ENCODE measurements at places on chromosomes 4 and X.
A peak's percentile ranks its signal among the peaks of the same experiment; 100 is the strongest.

DNA sequence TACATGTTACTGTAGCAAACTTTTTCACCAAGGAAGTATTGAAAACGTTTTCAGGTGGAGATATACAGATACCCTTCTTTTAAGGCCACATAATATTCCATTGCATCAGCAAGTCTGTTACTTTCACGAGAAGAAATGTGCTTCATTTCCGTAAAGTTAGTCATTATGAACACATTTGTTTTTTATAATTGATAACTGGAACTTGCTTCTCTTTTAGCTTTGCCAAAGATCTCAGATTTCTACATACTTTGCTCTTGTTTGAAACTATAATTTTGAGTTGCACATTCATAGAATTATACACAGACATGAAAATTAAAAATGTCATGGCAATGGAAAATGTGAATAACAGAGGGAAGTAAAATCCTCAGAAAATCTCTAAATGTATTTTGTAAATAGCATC is 128.7 kb upstream of the GIMD1 start:
- no peak for DNase-seq

DNA sequence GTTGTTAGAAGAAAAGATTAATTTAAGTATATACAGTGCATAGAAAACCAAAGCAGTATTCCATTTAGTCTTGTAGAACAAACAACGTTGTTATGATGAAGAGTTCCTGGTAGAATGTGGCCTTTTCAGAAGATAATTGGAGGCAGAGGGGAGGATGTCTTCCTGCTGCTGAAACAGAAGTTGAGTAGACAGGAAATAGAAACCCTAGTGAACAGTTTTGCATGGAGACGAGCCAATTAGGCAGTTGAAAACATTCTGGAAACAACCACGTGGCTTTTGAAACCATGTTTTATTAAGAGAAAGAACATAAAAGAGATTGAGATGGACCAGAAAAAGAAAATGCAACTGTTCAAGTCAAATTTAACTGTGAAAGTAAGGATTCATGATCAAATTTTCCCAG is 325.2 kb downstream of the CAMK2D start:
- peak; percentile 64 for DNase-seq

DNA sequence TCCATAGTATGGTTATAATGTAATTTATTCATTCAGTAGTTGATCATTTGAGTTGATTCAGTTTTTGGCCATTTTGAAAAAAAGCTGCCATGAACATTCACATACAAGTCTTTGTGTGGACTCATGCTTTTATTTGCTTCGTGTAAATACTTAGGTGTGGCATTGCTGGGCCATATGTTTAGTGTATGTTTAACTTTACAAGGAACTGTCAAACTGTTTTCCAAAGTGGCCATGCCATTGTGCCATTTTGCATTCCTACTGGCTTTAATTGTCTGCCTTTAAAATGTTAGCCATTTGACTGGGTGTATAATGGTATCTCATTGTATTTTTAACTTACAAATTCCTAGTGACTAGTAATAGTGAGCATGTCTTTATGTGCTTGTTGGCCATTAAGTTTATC is 8.8 kb downstream of the MTM1 start:
- no peak for DNase-seq

DNA sequence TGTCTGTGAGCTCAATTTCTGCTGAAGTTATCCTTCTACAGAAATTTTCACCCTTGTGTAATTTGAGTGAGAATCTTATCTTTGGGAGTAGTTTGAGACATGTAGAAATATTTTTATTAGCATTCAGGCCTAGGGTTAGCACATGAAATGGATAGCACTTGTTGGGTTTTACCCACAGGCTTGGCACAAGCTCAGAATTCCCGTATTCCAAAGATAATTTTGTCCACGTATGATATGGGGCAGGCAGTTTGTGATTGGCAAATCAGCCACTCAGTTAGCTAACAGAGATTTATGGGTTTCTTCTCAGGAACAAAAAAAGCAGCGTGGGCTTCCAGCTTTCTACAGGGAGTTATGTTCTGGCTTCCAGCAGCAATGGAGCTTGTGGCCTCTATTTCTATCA is 117.9 kb upstream of the DCAF8L1 start:
- no peak for DNase-seq

DNA sequence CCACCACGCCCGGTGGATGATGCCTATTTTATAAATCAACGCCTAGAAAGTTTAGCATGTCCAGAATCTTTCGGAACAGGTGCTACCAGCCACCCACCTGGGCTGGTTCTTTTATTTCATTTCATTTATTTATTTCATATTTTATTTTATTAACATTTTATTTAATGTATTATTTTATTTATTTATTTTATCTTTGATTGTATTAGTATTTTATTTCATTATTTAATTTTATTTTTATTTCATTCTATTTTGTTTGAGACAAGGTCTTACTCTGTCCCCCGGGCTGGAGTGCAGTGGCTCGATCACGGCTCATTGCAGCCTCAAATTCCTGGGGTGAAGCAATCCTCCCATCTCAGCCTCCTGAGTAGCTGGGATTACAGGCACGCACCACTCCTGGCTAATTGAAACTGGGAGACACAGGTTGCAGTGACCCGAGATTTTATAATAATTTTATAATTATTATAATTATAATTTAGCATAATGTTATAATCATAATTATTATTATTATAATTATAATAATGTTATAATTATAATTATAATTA is 187.2 kb downstream of the SHOX start:
- DNase-seq, result no peak

DNA sequence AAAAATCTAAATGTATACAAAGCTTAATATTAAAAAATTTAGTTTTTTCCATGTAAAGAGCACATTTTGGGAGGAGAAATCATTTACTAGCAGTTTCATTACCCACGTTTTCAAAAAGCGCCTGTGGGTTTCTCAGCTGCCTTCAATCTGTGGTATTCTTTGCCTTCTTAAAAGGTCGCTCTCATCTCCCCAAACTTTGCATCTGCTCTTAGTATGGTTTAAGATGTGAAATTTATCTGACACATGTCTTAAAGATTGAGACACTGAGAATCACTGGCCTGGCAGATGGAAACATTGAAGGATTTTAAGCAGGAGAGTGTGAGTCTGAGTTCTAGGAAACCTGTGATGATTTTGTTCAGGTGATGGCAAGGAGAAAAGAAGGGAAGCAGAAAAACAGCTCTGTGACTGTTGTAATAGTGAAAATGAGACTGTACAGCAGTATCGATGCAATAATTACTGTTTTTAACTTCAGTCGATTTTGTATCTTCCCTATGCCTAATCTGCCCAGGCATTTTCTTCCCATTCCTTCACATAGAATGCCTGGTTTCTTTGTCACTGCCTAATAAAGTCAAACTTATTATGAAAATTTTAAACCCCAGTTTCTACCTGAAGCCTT is 75.9 kb downstream of the PAQR3 start:
- DNase-seq, result no peak

DNA sequence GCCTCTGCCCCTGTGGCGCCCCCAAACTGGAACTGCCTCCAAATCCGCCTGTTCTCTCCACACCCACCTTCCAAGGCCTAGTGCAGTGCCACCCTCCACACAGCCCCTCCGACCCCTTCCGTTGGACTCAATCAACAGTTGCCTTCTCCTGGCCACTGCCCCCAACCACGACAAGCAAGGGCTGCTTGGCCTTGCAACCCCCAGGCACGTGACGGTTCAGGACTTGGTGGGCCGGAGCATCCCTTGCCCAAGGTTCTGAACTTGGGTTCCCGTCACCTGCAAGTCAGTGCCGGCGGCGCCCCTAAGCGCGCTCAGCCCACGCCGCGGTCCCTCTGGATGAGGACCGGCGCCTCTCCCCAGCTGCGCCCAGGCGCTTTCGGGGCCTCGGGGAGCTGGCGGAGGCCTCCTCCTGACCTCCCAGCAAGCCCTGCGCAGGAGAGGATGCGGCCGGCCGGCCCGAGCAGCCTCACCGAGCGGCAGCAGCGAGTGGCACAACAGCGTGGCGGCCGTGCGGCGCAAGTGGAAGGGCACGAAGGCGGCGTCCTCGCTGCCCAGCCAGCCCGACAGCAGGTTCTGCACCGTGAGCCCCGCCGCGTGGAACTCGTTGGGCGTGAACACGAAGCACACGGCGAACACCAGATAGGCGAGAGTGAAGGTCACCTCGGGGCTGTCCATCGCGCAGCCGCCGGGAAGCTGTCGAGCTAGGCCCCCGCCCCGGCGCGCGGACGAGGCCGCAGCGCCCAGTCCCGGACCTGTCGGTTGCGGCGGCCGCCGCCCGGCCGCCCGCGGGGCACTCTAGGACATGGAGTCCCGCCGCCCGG is 750 bp downstream of the TMEM129 start:
- DNase-seq, result no peak

DNA sequence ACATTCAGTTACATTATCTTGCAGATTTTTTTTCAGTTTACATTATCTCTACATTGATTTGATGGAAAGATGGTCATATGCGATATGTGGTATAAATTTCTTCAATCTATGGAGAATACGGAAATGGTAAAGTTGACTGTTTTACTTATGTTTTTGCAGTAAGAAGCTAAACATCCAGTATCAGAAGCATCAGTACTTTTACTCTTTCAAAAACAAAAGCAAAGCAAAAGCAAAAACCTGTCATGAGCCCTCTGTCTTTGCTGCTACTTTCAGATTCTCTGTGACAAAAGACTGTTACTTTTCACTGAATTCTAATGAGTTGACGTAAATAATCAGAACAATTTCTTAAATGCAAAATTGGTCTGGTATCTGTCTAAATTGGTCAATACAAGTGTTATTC is 52.4 kb upstream of the UCP1 start:
- no peak for DNase-seq

DNA sequence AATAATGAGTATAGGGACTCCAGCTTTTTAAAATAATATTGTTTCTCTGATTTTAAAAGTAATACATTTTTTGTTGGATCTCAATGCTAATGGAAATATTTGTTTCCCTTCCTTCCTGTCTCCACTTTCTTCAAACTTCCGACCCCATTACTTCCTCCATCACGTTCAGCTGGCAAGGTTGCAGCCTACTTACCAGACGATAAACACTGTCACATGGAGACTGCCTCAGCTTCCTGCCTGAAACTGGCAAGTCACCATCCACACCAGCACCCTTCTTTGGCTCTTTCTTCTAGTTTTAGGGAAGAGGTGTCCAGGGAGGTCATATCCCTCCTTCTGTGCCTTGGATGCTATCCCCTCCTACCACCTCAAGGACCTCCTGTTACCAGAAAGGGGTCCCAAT is 3.4 kb upstream of the INTU start:
- no peak for DNase-seq

- no peak for DNase-seq
These were observed 951.6 kb upstream of the TENM3 start for GRCh38 chr4:181291615-181292014.

DNA sequence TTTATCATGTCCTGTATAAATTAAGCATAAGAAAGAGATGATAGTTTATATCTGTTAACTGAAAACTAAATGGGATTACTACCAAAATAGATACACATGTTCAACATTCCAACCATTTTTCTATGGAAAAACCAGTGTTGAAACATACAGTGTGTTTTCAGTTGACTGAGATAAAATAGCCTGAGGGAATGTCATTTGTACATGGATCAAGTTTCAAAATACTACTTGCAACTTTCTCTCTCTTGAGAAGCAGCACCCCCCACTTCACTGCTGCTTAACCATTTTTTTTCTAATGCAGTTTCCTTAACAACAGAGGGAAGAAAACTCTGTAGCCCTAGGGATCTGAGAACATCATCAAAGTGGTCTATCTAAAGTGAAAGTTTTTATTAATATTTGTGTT is 70.8 kb downstream of the NPNT start:
- DNase-seq, result no peak

- no peak for DNase-seq
These were observed 291.7 kb downstream of the PACRGL start for GRCh38 chr4:20992002-20992401.

- DNase-seq, result no peak
These were observed 15.3 kb downstream of the COQ2 start for GRCh38 chr4:83269256-83269655.

DNA sequence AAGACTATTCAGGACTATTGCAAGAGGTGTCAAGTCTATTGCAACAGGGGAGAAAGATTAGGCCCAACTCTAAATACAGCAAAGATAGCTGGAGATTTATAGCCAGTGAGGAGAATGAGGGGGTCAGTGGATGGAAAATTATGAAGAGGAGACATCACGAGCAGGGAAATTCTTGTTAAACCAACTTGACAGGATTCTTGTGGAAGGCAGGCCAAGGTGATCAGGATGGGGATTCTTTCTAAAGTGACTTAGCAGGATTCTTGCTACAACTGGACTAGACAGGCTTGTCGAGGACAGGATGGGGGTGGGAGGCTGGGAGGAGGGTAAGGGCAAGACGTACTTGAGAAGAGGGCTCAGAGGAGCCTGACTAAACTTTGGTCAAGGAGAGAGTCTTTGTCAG is 89.0 kb downstream of the PHEX start:
- no peak for DNase-seq

DNA sequence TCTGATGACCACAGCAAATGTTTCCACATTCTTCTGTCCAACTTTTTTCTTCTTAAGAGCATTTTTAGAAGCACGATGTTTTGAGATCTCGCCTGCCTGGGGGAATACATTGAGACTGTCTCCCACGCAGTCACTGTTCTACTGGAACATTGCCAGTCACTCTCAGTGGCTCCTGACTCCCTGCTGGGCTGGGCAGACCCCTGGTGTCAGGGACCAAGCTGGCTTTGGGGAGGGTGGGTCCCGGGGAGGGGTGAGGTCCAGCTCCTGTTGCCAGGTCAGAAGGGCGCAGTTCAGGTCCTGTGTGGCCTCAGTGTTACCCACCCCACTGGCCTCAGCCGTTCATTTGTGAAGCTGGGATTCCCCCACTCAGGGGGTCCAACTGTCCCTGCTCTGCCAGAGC is 18.9 kb upstream of the ABLIM2 start:
- no peak for DNase-seq

DNA sequence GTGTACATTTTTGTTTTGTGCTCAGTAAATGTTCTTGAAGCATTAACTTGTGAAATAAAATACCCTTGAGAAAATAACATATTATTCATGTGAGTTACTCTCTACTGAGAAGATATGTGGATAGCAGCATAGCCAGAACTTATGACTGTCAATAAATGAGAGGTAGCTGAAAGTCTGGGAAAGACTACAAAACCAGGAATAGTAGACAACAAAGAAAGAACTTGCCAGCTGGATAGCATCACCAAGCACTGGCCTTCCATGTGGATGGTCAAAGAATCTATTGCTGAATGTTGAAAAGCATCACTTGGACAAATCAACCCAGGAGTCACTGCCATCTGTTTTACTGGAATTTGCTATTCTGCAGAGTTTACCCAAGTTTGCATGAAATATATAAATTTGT is 650.0 kb upstream of the HTR2C start:
- peak; percentile 2 for DNase-seq

DNA sequence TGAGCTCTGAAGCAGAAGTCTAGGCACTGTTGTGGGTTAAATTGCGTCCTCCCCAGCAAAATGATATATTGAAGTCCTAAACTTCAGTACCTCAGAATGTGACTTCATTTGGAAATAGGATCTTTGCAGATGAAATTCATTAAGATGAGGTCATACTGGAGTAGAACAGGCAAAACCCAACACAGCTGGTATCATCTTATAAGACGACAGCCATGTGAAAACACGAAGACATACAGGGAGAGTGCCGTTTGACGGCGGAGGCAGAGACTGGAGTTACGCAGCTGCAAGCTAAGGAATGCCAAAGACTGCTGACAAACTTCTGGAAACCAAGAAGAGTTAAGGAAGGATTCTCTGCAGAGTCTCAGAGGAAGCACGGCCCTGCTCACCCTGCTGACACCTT is 241.5 kb downstream of the MAML3 start:
- no peak for DNase-seq

GRCh38 chrX:72477781-72478181 is 94.9 kb downstream of the HDAC8 start:
- DNase-seq, result peak; percentile 47

All from muscle of arm (tissue), 14 donors.